ENCODE measurements at places on chromosomes 4 and X. TPM values are rescaled to one million over a fixed set of nuclear protein-coding genes. Genes with fewer than 3 reads are reported as not detected.

The SSX4B gene
- total RNA-seq: not detected

The GAGE2A gene
- not detected for total RNA-seq

The VGLL1 gene
- not detected for total RNA-seq

The MFAP3L gene
- 2.1 TPM for total RNA-seq

The S100G gene
- total RNA-seq: not detected

The PLP1 gene
- not detected for total RNA-seq

The STATH gene
- not detected for total RNA-seq

The KLHL5 gene
- total RNA-seq: 38.4 TPM

The PYURF gene
- 60.4 TPM for total RNA-seq

The TMEM31 gene
- total RNA-seq: not detected

The MAP7D2 gene
- not detected for total RNA-seq

The CYTL1 gene
- not detected for total RNA-seq
